Amniotic stem cell (primary cell): ENCODE measurements at places on chromosomes 5 and 9.

DNA sequence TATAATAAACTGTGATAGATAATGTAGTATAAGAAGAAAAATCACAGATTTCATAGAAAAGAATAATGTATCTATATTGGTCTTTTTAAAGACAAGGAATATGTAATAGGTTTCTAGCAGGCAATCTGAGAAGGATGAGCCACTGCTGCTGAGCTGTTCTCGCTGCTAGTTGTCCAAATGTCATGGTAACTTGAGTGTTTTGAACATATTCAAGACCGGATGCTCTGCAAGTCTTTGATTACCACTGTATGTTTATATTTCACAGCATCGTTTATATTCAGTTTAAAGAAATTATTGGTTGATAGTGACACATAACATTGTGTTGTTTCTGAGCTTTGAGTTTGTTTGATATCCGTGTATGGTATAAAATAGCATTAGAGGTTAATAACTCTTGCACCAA lies 9.6 kb downstream of the C5orf47 start:
- no peak for DNase-seq

DNA sequence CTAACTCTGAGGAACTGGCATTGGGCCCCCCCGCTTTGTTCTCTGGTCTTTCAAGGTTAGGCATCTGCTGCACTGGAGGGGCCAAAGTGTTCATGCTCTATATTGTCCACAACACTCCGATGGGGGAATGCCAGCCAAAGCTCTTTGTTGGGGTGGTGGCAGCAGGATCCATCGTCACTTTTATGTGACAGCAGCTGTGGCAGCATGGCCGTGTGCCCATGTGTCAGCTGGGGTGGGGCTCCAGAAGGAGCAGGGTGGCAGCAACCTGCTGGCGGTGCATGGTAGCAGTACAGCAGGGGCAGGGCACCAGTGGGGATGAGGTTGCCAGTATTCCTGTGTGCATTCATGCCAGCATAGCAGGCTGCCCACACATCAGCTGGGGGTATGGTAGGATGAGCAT lies 28.2 kb downstream of the ITGA2 start:
- DNase-seq, result no peak

GRCh38 chr5:116084287-116084691 lies 536 bp upstream of the COMMD10 start:
- no peak for DNase-seq

DNA sequence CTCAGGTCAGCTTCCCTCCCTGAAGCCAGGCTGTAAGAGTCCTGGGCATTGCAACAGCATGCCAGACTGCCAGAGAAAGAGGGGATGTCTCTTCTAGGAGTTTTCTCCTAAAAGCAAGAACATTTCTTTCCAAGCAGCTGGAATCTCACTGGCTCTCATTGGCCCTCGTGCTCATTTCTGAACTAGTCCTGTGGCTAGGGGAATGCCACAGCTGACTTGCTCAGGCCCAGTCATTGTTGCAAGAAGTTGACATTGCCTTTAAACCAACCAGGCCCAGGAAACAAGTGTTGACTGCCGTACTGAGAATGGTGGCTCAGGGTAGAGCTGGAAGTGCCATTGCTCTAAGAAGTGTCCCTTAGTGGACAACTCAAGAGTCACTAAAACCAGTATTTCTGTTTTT lies 15.0 kb upstream of the CEP120 start:
- no peak for DNase-seq

GRCh38 chr9:78189001-78189400 lies 46.9 kb upstream of the CEP78 start:
- DNase-seq, result no peak

GRCh38 chr9:125987420-125987819 lies 240.2 kb downstream of the PBX3 start:
- DNase-seq, result no peak

- no peak for DNase-seq
Measured at GRCh38 chr9:33202552-33203201, 35.5 kb upstream of the B4GALT1 start.

- DNase-seq, result no peak
Measured at GRCh38 chr5:157651623-157652376, 438 bp downstream of the SOX30 start.

DNA sequence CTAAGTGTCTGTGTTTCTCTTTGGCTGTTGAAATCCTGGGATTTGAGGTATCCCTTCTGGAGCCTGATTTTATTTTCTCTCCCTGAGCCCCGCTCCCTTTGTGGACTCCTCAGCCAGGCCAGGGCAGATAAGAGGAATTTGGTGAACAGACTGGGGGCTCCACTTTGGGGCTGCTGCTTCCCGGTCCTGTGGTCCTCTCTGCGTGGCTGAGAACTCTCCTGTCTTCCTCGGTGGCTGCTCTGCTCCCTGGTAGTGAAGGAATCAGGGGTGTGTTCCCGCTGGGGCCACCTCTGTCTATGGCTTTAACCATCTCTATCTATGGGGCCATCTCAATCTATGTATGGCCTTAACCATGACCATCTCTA lies 71.7 kb upstream of the SH3PXD2B start:
- DNase-seq, result no peak

DNA sequence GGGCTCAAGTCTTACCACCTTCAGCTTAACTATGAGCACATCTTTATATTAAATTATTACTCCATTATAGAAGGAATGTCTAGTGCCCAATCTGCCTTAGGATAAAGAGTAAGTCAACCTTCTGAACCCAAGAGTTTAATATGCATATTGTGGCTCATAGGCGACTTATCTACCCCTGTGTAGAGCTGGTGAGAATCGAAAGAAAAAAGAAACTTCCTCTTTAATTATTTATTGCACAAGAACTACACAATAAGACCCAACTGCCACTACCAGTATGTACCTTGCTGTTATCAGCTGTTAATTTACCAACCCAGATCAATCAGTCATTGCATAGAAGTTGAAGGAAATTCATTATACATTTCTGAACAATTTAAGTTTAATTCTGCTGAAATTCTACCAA lies 329.1 kb upstream of the SLC24A2 start:
- no peak for DNase-seq
